NCI-H1417 treated with DMSO at 0.1 percent for 48 hours (cell line): ENCODE measurements at places on chromosomes 1 and 21.

- no peak for DNase-seq
Observed at GRCh38 chr1:55235722-55236121, 20.6 kb upstream of the USP24 start.

- DNase-seq, result no peak
Observed at GRCh38 chr1:151803915-151804314, 1.3 kb downstream of the LINGO4 start.

GRCh38 chr1:203807196-203807595 is 11.8 kb downstream of the ZBED6 start:
- no peak for DNase-seq

- no peak for DNase-seq
Observed at GRCh38 chr1:92820024-92820423, 11.8 kb upstream of the RPL5 start.

- no peak for DNase-seq
Observed at GRCh38 chr21:35256468-35256988, 207.4 kb upstream of the RUNX1 start.

DNA sequence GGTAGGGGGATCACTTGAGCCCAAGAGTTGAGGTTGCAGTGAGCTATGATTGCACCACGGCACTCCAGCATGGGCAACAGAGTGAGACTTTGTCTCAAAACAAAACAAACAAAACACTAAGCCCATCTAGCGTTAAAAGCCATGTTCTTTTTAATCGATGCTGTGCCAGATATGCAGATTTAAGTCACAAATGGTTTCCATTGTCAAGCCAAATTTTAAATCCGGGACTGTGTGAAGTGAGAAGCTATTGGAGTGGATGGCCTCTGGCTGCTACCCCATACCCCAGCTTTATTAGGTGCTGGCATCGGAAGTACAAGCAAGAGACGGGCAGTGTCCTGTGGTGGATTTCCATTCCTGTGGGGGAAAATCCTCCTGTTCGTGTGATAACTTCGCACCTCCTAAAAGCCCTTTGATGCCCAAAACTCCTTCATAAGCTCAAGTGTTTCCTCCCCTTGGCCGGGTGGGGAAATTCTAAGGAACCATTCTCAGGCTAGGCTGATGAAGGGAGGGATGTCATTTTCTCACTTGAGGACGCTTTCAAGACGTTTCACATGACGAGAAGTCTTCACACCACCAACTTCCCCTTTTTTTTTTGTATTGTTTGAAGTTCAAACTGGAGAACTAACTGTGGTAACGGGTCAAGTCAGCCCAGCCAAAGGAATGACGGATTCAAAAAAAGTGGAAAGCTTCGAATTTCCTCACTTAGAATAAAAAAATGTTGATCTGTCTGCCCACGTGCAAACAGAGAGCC is 140.8 kb downstream of the KAZN start:
- DNase-seq, result no peak

DNA sequence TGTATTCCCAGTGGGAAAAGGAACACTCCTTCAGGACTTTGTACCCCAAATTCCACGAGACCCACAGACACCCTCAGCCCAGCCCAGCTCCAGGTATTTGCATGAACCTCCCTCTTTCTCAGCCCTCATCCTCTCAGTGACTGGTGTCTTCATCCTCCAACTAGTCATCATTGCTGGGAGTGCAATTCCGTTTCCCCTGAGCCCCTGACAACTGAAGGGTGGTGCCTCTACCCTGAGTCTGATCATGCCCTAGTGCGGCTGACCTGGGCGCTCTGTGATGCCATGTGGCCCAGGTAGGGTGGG is 3.8 kb upstream of the ZNF692 start:
- no peak for DNase-seq

- DNase-seq, result no peak
Observed at GRCh38 chr1:233172201-233172600, 123.3 kb downstream of the PCNX2 start.

DNA sequence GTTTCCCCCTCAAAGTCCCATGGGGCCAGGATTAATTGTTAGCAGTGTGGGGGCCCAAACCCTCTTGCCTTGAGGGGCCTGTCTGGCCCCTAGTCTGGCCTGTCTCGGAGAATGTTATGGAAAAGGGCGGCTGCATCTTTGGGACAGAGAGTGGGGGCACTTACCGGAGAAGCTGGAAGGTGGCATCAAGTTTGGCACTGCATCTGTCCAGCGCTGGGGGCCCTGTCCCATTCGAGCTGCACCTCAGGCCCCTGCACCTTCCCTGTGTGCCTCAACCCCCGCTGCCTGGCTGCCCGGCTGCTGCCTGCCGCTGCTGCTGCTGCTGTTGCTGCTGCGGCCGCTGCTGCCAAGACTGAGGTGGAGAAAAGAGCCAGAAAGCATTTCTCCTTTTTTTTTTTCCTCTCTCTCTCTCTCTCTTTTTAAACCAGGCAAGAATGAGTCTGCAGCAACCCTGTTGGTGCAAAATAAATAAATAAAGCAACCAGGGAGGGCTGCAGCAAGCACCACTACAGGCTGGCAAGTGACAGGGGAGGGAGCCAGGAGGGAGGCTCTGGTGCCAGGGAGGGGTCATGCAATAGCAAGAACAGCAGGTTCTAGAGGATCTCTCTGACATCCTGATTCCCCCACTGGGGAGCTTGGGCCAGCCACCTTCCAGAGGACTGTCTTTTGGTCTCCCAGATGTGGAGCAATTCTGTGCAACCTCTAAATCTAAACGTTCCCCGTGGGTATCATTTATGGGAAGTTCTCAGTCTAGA is at the start of gene LINGO4:
Gene LINGO4, minus strand, starts transcription at position 354 of the 755 bp plus-strand sequence. CDS start 2,715 bp downstream, outside the sequence.
- DNase-seq, result no peak

DNA sequence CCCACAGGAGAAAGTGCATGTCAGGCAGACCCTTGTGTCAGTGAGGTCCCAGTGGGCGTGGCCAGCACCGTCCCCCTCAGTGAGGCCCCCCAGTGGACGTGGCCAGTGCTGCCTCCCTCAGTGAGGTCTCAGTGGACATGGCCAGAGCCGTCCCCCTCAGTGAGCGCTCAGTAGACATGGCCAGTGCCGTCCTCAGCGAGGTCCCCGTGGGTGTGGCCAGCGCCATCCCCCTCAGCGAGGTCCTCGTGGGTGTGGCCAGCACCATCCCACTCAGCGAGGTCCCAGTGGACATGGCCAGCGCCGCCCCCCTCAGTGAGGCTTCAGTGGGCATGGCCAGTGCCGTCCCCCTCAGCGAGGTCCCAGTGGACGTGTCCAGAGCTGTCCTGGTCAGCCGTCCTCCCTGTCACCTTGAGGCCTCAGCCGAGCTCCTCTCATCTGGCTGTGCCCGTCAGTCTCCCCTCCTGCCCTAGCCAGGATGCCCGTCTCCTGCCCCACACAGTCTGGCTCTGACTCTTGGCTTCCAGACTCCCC is 35.5 kb downstream of the PDE9A start:
- DNase-seq, result no peak

- DNase-seq, result no peak
Observed at GRCh38 chr21:34618941-34619340, 4.0 kb upstream of the RCAN1 start.

- no peak for DNase-seq
Observed at GRCh38 chr1:14873677-14874076, 275.2 kb downstream of the KAZN start.

DNA sequence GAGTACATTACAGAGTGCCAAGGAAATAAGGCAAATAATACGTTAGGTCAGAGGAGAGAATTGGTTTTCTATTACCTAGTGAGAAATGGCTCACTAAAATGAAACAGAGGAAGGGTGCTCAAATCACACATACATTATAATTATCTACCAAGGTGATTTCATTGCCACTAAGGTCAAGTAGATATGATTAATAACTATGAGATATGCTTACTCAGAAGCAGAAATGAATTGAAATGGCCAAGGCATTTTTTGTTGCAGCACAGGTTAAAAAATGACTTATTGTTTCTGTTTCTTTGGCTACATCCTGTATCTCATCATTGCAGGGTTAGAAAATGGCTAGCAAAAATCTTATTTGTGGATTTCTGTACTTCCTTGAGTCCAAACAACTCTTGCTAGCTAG is 154.5 kb upstream of the GORAB start:
- DNase-seq, result no peak

- no peak for DNase-seq
Observed at GRCh38 chr1:116167625-116168276, 56.6 kb downstream of the MAB21L3 start.

GRCh38 chr1:167095368-167095767 is 1.5 kb downstream of the STYXL2 start:
- DNase-seq, result no peak

GRCh38 chr1:37478890-37479254 is 4.5 kb downstream of the ZC3H12A start:
- no peak for DNase-seq

- no peak for DNase-seq
Observed at GRCh38 chr1:194014014-194014413, 827.6 kb upstream of the B3GALT2 start.

DNA sequence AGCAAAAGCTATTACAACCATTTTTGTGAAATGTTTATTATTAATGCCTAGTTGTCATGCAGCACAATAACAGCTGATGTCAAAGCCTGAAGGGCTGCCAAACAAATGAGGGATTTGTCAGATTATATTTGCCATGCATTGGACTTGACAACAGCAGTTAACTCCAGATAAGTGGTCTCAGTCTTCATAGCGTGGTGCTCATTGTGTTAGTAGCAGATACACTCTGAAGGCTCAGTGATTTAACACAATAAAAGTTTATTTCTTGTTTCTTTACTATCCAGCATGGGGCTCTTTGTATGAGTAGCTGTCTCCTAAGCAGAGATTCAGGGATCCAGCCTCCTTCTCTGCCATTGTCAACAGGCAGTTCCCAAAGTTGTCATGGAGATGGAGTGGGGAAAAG is 76.0 kb upstream of the PTGFRN start:
- no peak for DNase-seq

DNA sequence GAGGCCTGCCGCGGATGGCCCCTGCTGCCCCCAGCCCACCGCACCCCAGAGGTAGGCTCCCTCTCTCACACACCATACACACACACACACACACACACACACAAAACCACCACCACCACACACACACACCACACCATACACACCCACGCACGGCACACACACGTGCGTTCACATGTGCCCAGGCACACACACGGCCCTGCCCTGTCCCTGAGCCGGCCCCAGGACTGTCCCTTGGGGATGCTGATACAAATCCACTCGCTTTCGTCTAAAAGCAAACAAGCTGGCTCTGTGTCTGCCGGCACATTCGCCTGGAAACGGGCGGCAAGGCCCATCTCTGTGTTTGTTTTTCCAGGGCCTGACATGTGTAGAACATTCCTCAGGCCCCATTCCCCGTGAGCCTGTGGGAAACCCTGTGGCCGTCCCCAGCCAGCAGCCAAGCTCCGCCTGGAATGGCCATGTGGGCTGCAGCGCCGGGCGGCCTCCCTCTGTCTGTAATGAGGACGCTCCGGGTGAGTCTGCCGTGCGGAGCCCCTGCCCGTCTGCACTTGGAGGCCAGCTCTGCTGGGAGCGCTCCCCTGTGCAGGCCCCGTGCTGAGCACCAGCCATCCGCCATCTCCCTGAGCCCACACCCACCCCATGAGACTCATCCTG is 67.4 kb downstream of the DMRTB1 start:
- DNase-seq, result no peak

GRCh38 chr1:84301785-84302385 is 377 bp downstream of the SAMD13 start:
- no peak for DNase-seq

DNA sequence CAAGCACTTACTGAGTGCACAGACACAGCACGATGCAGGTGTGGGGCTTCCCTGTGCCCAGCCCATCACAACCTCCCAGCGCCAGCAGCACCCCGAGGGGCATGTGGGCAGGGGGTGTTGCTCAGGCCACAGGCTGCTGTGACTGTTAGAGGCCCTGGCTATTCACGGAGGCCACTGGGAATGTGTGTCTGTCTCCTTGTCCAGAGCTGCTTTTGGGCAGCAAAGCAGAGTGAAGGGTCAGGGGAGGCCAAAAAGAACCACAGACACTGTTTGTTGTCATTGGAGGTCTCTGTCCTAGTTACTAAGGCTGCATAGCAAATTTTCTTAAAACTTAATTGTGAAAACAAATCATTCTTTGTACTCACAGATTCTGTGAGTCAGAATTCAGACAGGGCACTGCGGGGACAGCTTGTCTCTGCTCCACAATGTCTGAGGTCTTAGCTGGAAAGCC is 49.6 kb downstream of the TNFRSF8 start:
- no peak for DNase-seq

GRCh38 chr1:116741836-116742565 is 12.2 kb upstream of the CD2 start:
- DNase-seq, result no peak

- DNase-seq, result no peak
Observed at GRCh38 chr1:213899413-213899812, 88.4 kb upstream of the PROX1 start.

GRCh38 chr1:24235921-24236788 is 49.1 kb upstream of the IFNLR1 start:
- no peak for DNase-seq

- no peak for DNase-seq
Observed at GRCh38 chr1:57492586-57493226, 68.8 kb upstream of the DAB1 start.

GRCh38 chr1:228984107-228984506 is 248.8 kb downstream of the RHOU start:
- DNase-seq, result no peak

GRCh38 chr1:16078925-16079656 is 5.6 kb upstream of the FAM131C start:
- peak; percentile 19 for DNase-seq

DNA sequence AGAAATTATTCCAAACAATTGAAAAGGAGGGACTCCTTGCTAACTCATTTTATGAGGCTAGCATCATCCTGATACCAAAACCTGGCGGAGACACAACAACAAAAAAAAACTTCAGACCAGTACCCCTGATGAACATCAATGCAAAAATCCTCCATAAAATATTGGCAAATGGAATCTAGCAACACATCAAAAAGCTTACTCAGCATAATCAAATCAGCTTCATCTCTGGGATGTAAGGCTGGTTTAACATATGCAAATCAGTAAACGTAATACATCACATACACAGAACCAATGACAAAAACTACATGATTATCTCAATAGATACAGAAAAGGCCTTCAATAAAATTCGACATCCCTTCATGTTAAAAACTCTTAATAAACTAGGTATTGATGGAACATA is 440.1 kb downstream of the NUF2 start:
- DNase-seq, result no peak

DNA sequence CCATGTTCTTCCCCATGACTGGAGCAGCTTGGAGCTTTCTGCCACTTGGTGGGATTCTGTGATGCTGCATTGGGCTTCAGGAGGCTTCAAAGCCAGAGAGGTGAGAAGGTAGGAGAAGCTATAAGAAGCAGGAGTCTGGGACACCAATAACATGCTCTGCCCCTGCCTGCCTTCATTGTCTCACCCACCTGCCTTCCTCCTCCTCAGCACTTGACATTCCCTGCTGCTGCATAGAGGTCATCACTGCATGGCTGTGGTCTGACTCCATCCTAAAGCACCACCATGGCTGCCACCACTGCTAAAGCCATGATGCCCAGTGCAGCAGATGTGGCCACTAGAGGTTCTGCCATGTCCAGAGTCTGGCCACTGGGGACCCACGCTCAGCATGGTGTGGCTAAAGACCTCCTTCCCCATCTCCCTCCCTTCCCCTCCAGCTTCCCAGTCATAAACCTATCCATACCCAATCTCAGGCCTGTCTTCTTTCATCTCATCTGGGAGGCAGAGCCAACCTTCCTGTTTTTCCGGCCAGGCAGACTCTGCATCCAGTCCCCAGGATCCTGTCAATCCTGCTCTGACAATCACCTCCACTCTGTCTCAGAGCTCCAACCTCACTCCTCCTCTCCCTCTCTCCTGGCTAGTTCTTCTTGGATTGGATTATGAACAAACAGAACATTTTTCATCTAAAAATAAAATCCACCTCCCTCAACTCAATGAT is 285.1 kb upstream of the POU3F1 start:
- DNase-seq, result no peak

GRCh38 chr1:215507119-215507518 is 60.0 kb upstream of the KCTD3 start:
- no peak for DNase-seq

- DNase-seq, result no peak
Observed at GRCh38 chr21:17388226-17388625, 124.6 kb upstream of the CXADR start.
